Fibroblast of upper back skin (primary cell): ENCODE measurements at places on chromosomes 12 and 14.

DNA sequence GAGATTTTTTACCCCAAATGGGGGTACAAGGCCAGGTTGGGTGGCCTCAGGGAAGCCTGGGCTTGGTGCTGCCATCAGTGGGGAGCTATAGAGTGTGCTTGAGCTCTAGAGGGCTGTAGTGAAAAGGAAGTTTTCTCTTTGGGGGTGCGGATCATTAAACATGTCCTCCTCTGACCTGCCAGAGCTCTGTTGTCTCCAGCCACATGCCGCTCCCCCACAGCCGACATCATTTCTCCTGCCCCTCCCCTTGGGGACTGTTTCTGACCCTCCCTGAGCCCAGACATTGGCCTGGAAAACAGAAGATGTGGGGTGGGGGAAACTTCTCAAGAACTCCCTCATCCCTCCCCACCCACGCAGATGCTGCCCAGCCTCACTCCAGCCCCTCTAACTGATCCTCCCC lies 25.3 kb downstream of the DTX1 start:
- DNase-seq: no peak

DNA sequence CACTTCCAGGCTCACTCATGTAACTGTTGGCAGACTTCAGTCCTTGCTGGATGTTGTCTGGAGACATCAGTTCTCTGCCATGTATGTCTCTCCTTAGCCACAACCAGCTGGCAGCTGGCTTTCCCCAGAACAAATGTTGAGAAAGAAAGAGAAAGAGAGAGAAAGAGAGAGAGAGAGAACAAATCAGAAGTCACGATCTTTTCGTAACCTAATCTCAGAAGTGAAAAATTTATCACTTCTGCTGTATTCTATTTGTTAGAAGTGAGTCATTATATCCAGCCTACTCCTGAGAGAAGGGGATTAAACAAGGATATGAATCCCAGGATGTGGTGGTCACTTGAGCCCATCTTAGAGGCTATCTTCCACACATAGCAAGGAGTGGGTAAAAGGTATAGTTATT lies 101.2 kb downstream of the BTG1 start:
- DNase-seq: no peak

GRCh38 chr12:97946701-97947100 lies 484.1 kb downstream of the RMST start:
- DNase-seq: no peak

GRCh38 chr12:111758120-111758561 lies 8.6 kb upstream of the ALDH2 start:
- no peak for DNase-seq

- no peak for DNase-seq
Observed at GRCh38 chr12:96570579-96570978, 81.2 kb downstream of the CFAP54 start.
